ENCODE measurements at places on chromosomes 11 and 22.

DNA sequence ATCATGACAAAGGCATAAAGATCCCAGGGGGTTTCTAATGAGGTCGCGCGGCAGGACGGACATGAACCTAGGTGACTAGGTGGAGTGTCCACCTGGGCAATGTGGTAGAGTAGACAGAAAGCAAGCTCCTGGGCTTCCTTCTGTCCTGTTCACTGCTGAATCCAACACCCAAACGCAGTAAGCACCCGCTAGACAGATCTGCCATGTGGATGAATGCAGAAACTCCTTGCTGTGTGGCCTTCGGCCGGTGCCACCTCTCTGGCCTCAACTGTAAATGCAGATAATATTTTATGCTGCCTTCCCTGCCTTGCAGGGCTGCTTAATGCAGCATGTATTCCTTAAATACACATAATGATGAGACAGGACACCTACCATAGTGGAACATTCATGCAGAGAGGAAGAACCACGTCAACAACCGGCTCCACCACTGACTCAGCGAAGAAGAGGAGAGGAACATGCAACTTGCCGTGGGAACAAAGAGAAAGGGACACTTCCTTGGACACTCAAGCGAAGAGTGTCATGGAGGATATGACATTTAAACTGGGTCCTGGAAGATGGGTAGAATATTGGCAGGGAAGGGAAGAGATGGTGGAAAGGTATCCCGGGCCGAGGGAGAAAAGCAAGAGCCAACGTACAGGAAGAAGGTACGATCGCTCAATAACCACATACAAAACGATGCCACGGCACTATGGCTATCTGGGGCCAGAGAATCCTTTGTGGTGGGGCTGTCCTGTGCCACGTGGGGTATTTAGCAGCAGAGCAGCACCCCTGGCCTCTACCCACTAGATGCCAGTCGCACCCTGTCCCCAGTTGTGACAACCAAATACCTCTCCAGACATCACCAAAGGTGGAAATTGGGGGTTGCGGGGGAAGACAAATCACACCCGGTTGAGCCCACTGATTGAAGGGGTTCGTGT is 30.8 kb downstream of the MYH9 start:
- DNase-seq = no peak

DNA sequence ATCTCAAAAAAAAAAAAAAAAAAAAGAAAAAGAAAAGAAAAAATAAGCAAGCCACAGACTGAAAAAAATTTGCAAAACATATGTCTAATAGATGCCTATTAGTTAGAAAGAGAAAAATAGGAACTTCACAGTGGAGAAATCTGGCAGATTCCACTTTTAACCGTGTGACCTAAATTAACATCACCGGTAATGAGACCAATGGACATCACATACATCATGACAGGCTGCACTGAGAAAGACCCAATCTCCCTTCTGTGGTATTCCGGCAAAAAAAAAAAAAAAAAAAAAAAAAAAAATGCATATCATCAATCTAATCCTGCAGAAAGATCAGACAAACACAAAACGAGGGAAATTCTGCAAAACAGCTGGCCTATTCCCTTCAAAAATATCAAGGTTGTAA is 46.7 kb upstream of the CECR2 start:
- no peak for DNase-seq

DNA sequence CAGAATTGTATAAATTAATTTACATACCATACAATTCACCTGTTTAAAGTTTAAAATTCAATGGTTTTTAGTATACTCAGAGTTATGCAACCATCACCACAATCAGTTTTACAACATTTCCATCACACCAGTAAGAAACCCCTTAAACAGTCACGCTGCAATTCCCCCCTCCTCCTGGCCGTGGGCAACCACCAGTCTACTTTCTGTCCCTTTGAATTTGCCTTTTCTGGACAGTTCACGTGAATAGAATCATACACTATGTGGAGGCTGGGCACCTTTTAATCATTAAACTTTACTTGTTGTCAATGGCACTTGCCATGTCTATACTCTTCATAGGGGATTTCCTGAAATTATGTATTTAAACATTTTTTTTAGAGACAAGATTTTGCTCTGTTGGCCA is 20.1 kb upstream of the SWAP70 start:
- DNase-seq = no peak

GRCh38 chr11:102186551-102187191 is 76.4 kb downstream of the YAP1 start:
- DNase-seq = no peak

DNA sequence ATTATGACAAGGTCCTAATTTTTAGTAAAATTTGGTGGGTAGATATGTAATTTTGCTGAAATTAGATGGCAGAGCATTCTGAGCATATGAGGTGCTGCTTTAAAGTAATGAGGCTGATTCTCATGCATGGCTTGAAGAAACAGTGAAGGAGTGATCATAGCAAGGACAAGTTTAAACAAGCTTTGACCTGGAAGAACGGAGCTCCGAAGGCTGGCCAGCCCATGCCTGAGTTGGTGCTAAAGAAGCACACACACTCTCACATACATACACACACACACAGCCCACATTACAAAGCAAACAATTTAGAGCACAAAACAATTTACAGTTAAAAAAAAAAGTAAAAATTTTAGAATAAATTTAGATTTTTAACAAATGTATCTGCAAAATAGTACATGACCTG is 150.7 kb downstream of the DCDC1 start:
- DNase-seq = no peak

- DNase-seq = no peak
Observed at GRCh38 chr11:27720277-27720830, 20.1 kb upstream of the BDNF start.

Measured in astrocyte (in vitro differentiated cells and primary cell).